ENCODE measurements at places on chromosomes 2 and 18.

DNA sequence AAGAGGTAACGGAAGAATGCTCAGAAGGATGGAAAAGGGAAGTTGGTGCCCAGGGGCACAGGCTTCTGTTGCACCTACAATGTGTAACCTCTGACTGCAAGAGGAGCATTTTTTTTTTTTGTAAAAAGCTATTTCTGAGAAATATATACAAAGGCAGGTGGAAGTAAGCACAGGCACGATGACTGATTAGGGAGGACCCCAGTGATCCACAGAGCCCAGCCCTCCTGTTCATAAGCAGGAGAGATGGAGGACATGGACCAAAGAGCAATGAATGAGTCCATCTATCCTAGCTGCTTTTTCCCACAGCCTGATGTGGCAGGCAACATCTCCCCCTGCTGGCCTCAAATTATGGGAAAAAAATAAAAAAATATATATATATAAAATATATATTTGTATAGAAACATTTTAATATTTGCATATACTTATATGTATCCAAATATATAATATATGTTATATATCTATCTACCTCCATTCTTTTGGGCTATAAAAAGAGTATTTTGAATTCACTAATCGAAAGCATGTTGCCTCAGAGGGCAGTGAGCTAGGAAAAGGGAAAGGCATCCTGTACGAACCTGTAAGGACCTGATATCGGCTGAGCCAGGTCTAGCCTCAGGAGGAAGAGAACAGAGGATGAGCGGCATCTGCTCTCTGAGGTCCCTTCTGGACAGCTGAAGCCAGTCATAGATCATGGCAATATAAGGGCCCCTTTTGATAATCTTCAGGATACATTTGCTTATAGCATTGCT, 166.0 kb upstream of the STK17B start:
- DNase-seq: peak; percentile 43

- no peak for DNase-seq
These were observed 881.0 kb upstream of the CNTNAP5 start for GRCh38 chr2:123144082-123144481.

- DNase-seq: peak; percentile 59
These were observed 43.3 kb downstream of the CACNB4 start for GRCh38 chr2:152055366-152056108.

GRCh38 chr18:79483971-79484491, 88.3 kb downstream of the NFATC1 start:
- DNase-seq: no peak

GRCh38 chr2:60484133-60484645, 69.3 kb downstream of the BCL11A start:
- DNase-seq: peak; percentile 77

GRCh38 chr2:47598476-47598875, 184.5 kb upstream of the MSH6 start:
- DNase-seq: no peak

- no peak for DNase-seq
These were observed 64.6 kb upstream of the SH3BP4 start for GRCh38 chr2:234887195-234887594.

DNA sequence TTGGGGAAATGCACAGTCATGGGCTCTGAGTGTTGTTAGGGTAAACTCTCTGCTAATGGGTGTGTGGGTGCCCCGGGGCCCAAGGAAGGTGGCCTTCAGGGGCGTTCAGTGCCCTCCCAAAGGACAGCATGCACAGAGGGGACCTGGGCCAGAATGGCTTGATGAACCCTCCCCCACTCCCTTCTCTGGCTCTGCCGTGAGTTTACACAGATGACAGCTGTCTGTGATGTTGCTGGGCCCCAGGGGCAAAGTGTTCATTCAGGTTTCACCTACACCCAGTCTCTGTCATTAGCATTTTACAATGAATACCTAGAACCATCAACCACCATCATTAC, 3.2 kb downstream of the NPPC start:
- no peak for DNase-seq

GRCh38 chr2:36512705-36513104, 85.3 kb downstream of the FEZ2 start:
- DNase-seq: no peak

- no peak for DNase-seq
These were observed 38.6 kb downstream of the FAM124B start for GRCh38 chr2:224363281-224363680.

DNA sequence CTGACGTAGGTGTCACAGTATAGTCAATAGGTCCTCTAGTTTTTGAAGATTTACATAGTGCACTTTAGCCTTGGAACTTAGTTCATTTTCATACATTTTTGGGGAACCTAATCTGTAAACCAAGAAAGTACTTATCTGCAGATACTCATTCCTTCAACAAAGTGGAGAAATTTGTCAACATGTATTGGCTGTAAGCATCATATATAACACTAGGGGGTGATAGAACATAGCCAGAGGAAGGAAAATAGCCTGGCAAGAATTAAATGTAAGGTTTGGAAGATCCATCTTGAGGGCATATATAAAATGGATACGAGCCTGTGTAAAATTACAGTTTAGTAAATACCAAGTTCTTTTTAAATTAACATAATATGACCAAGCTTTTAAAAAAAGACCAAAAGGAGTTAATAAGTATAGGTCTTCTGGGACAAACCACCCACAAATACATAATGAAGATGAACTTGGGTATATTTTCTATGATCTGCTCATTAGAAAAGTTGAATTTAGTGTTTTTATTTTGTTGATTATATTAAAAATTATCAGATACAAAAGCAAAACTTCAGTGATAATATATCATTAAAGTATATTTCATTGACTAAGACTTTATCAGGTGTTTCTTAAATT, 18.2 kb downstream of the RPL37A start:
- DNase-seq: peak; percentile 65
